ENCODE measurements at places on chromosomes 6 and 20. TPM values are rescaled to one million over a fixed set of nuclear protein-coding genes. Genes with fewer than 3 reads are reported as not detected.

- H3K27ac ChIP-seq: no peak overlapping the region
- H3K27me3 ChIP-seq: no peaks in the 10 kb centered on the region
- no peak overlapping the region for H3K4me3 ChIP-seq
These were observed 21.1 kb downstream of the SPTLC3 start for GRCh38 chr20:13029687-13030375.

DNA sequence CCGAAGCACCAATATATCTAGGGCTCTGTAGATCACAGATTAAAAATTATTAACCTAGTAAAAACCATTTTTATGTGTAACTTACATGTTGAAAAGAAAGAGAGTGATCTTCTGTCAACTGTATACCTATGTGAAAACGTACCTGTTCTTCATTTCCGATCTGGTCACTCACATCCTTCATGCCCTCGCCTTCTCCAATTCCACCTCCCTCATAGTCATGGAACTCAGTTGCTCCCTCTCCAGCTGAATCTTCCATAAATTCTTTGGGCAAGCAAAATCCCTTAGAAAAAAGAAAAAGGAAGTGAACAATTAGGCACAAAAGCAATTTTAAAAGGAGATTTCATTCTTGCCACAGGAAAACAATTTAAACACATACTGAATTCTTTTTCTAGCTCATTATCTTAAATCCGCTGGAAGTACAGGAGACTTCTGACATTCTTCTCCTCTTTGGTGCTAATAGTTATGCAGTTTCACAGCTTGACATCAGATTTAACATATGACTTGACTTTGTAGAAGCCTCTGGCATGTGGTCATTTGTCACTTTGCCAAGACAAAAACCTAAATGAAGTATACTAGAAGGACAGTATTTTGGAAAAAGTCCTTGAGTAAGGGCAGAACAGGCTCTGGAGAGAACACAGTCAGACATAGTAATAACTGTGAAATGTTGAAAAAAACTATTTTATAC lies 29.5 kb upstream of the LYRM2 start:
- H3K4me3 ChIP-seq: no peak overlapping the region
- no peaks in the 10 kb centered on the region for H3K4me1 ChIP-seq
- H3K36me3 ChIP-seq: peaks cover 25% of the 10 kb centered on the region

GRCh38 chr20:46119028-46119546 lies 973 bp downstream of the CD40 start:
- H3K27me3 ChIP-seq: peaks cover 40% of the 10 kb centered on the region
- peak overlapping the region; percentile 52 for H3K27ac ChIP-seq
- no peaks in the 10 kb centered on the region for H3K36me3 ChIP-seq

GRCh38 chr6:47633141-47633540 lies 65.2 kb upstream of the ADGRF4 start:
- H3K27ac ChIP-seq: no peak overlapping the region
- no peaks in the 10 kb centered on the region for H3K36me3 ChIP-seq
- no peaks in the 10 kb centered on the region for H3K27me3 ChIP-seq
- DNase-seq: no peak
- H3K4me1 ChIP-seq: peaks cover 9% of the 10 kb centered on the region

DNA sequence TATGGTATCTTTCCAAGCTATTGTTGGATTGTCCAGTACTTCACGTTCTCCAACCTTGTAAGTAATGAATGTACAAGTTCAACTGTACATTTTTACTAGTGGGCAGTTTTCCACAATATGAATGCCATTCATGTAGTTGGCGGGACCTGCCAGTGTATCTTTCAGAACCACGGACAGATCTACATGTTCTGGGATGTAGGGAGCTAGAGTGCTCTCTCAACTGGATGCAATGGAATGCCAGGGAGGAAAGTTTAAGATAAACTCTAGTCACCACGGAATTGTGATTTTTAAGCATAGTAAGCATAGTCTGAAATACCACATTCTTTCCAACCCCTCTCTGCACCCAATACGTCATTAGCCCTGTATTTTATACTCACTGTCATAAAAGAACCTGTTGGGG lies 21.5 kb upstream of the HLA-C start:
- no peak overlapping the region for H3K27ac ChIP-seq
- peaks cover 32% of the 10 kb centered on the region for H3K27me3 ChIP-seq
- no peak for DNase-seq
- no peaks in the 10 kb centered on the region for H3K36me3 ChIP-seq
- H3K4me1 ChIP-seq: no peaks in the 10 kb centered on the region

- H3K27ac ChIP-seq: no peak within 1 kb of the TSS
- H3K36me3 ChIP-seq: no peaks in the 10 kb centered on the region
These were observed at the start of gene LIN28B for GRCh38 chr6:104956731-104957294. LIN28B (plus strand) TSS chr6:104957107; CDS start chr6:104957251, 144 bp downstream.

DNA sequence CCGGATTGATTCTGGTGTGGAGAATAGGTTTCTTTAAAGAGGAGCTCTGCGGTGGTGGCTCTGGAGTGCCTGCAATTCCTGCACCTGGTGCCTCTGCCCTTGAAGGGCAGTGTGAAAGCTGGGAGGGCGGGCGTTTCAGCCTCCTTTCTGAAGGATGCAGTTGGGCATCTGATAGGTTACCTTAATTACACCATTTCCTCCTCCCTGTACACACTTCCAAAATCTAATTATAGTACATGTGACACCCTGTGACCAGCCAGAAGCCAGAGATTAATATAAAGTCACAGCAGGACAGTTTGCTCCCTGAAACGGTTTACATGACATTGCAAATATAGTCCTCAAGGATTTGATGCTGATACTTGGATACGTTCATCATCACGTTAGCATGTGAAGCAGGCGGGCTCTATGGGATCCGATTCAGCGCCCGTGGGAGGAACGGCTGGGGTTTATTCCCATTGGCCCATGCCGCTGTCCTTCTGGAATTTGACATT lies 548.2 kb downstream of the QKI start:
- no peak overlapping the region for H3K4me3 ChIP-seq
- no peaks in the 10 kb centered on the region for H3K4me1 ChIP-seq
- H3K27me3 ChIP-seq: no peaks in the 10 kb centered on the region
- no peak overlapping the region for H3K27ac ChIP-seq
- no peak for DNase-seq

The TAF8 gene
- 21.9 TPM for total RNA-seq
